Fibroblast of skin of left quadriceps (primary cell): ENCODE measurements at places on chromosomes 13 and 19.

GRCh38 chr19:52536448-52536800 is 9.0 kb downstream of the ZNF808 start:
- DNase-seq: no peak

DNA sequence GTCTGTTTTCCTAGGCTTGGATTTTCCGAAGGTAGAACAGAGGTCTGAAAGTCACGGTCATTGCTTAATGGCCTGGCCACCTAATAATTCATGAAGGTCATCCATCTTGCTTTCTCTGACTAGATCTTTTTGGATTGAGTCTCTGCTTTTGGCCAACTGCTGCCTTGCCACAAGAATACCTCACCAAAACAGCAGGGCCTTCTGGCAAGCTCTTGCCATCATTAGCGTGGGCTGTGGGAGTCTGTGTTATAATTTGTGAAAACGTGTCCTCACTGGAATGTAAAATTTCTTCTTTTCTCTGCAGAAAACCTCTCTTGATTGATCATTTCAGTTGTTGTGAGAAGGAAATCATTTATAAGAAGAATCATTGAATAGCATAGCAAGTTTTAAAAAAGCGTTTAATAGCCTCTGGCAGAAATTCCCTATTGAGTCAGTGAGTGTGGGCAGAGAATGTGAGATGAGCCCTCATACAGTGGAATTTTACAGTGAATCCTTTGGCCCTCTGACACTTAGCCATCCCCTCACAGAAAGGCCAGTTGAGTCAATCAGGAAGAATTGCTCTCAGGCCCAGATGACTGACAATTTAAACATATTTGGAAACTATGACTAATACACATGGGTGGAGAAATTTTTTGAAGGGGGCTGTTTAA is 43.2 kb upstream of the ERICH6B start:
- DNase-seq: no peak

DNA sequence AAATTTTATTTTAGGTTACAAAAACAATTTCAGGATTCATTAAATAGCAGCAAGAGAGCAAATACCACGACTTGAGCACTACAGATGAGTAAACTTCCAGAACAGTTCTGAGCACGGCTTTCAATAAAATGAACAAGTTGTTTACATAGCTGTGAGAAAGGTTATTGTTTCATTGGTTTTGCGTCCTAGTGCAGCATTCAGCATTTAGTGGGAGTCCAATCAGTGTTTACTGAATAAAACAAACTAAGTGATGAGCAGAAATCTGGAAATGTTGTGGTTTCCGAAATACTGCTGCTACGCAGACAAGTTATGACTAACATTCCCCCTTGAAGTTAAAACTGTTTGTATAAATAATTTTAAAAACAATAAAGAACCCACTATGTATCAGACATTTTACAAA is 251.5 kb upstream of the STARD13 start:
- no peak for DNase-seq

- no peak for DNase-seq
Observed at GRCh38 chr13:101514695-101515275, 62.3 kb downstream of the ITGBL1 start.

GRCh38 chr19:48738557-48739403 is 1.6 kb downstream of the RASIP1 start:
- peak; percentile 42 for DNase-seq

DNA sequence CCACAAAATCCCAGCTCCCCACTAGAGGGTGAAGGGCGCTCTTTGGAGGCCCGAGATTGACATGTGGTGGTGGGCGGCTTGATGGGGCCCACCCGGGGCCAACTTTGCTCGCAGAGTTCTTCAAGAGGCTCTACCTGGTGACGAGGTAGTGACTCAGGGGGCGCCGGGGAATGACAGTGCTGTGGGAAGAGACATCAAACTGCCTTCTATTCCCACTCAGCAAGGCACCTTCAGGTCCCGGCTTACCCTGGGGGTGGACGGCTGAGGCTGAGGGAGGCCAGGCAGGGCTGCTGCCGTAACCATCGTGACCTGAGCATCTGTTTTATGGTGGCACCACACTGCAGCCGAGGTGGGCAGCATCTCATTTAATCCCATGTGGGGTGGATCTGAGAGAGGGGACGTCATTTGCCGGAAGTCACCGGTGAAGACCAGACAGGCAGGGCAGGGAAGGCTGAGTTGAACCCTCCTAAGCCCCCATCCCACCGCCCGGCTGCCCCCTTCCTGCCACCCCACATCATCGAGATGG is 1.6 kb downstream of the LINGO3 start:
- DNase-seq: no peak

- DNase-seq: no peak
Observed at GRCh38 chr13:79642596-79642995, 161.6 kb downstream of the NDFIP2 start.

DNA sequence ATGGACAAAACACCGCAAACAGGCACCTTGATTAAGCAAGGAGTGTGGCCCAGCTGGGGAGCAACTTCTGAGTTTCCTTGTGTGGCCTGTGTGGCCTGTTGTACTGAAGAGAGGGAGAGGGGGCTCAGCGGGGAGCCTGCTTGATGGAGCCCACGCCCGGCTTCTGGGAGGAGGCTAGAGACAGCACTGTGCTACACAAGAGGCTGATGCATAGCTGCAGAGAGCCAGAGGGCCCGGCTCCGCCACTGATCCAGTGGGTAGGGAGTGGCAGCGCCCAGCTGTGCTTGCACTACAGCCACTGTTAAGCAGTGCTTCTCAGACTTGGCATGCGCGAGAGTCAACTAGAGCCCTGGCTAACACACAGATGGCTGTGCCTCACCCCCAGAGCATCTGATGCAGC is 19.0 kb downstream of the LYL1 start:
- DNase-seq: no peak

DNA sequence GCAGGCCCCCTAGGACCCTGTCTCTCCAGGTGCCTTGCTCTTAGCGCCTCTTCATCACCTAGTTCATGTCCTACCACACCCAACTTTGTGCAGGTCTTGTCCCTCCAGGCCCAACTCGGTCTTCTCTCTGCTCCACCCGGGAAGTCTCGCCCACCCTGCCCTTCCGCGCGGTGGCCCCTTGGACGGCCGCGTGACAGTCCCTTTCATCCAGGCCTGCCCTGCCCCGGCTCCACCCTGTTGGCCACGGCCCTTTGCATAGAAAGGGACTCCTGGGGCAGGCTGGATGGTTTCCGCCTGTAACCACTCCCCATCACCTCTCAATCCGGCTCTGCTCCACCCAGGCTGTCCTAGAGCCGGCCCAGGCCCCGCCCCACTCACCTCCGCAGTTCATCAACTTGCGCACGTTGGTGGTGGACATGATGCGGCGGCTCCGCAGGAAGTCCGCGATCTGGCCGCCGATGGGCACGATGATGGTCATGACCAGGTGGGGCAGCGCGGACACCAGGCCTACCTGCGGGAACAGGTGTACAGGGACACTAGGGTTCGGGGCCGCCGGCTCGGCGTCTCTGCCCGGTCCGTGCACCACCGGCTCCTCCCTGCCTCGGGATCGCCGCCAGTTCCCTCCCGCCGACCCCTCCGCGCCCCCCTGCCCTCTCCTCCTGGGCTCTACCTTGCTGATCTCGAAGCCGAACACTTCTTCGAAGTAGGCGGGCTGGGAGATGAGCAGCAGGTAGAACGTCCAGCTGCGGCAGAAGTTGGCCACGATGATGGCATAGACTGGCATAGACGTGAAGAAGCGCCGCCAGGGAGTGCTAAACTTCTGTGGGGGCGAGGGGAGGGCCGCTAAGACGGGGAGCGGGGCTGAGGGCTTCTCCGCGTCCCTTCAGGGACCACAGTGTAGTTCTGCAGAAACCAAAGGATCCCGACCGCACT is 7.2 kb downstream of the GFY start:
- DNase-seq: no peak

- no peak for DNase-seq
Observed at GRCh38 chr13:96089749-96090239, at the start of gene HS6ST3. Gene HS6ST3 (plus strand): TSS chr13:96090107.

DNA sequence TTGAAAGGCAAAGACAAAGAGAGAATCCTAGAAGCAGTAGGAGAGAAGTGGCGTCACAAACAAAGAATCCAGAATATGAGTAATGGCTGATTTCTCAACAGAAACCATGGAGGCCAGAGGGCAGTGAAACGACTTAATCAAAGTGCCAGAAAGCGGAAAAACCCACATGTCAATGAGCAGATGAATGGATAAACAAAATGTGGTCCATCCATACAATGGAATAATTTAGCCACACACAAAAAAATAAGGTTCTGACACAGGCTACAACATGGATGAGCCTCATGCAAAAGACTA is 52.2 kb upstream of the RANBP3 start:
- no peak for DNase-seq

GRCh38 chr19:35204799-35205732 is 23.5 kb downstream of the FAM187B start:
- no peak for DNase-seq

DNA sequence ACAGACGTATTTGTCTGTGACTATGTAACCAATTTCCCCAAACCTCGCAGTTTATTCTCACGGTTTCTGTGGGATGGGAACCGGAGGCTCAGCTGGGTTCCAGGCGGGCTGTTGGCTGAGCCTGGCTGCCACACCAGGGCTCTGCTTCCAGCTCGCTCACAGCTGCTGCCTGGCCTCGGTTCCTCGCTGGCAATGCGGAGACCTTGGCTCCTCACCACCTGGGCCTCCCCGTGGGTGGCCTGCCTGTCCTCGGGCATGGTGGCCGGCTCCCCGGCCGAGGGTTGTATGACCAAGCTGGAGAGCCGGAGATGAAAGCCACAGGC is 218.9 kb upstream of the MAB21L1 start:
- no peak for DNase-seq

DNA sequence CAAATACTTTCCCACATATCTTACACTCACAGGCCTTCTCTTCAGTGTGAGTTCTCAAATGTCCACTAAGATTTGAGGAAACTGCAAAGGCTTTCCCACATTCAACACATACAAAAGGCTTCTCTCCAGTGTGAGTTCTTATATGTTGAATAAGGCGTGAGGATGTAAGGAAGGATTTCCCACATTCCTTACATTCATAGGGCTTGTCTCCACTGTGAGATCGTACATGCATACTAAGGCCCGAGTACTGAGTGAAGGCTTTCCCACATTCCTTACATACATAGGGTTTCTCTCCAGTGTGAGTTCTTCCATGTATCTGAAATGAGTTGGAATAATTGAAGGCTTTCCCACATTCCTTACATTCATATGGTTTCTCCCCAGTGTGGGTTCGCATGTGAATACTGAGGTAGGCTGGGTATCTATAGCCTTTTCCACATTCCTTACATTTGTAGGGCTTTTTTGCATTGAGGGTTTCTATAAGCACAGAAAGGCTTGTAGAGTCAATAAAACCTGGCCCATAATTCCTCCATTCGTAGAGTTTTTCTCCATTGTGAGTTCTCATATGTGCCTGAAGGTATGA is 9.6 kb downstream of the ZNF426 start:
- no peak for DNase-seq

GRCh38 chr13:42808341-42808940 is 27.1 kb downstream of the FAM216B start:
- no peak for DNase-seq

GRCh38 chr13:97198753-97199152 is 23.4 kb upstream of the MBNL2 start:
- DNase-seq: no peak

DNA sequence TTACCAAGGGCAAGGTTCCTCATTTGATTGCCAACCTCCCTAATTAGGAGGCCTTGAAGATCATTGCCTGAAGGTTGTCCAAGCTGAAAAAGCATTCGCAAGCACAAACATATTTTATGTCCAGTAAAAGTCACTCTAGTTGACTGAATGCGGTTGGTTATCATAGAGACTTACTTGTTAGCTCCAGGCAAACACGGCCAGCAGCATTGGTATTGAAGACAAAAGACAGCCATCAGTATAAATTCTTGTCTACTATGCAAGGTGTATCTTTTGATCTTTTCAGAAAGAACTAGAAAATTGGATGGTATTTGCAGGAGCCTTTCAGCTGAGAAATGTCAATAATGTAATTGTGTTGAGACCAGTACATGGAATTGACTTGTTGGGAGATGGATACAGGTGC is 129.9 kb downstream of the GPC6 start:
- DNase-seq: no peak

- no peak for DNase-seq
Observed at GRCh38 chr19:38656171-38656981, 8.9 kb downstream of the ACTN4 start.

- no peak for DNase-seq
Observed at GRCh38 chr19:49056101-49056901, 1.2 kb downstream of the CGB7 start.

DNA sequence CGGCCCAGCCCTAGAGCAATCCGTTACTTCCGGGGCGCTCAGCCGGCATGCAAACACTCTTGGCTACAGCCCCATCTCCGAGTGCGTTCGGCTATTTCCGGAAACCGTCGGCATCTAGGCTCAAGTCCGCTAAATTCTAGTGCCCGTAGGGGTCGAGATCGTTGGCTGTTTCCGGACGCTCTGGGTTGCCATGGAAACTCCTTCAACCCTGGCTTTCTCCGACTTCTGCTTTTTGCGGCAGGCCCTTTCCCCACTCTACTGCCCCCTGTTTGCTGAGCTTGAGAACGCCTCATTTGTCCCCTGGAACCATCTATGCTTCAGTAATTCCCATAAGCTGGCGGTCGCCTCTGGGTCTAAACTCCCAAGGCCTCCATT is 534 bp upstream of the PIK3R2 start:
- peak; percentile 95 for DNase-seq

DNA sequence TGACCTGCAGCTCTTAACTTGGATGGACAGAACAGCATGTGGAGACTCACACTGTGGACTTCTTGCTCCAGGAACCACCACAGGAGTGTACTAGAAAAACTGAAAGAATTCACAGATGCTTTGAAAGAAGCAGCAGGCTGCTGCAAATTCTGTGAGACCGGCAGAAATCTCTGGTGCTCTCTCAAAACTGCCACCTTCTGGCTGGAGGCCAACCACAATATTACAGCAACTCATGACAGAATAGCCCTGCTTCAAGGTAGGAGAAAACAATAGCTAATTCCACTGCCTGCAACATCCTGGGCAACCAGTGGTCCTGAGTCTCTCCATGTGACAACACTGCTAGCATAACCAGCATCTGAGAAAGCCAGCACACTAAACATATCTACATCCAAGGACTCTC is 26.9 kb downstream of the CDK8 start:
- no peak for DNase-seq

GRCh38 chr19:21483589-21484170 is 21.7 kb upstream of the ZNF429 start:
- DNase-seq: no peak

GRCh38 chr19:8512115-8512967 is 1.6 kb downstream of the ZNF414 start:
- DNase-seq: no peak

- no peak for DNase-seq
Observed at GRCh38 chr13:100940658-100941057, 266.1 kb upstream of the TMTC4 start.

GRCh38 chr19:12187625-12188024 is 24.7 kb downstream of the ZNF136 start:
- DNase-seq: no peak
